ENCODE measurements at places on chromosomes 13 and 19.

GRCh38 chr13:80250213-80250810 lies 90.6 kb downstream of the SPRY2 start:
- peak; percentile 11 for DNase-seq

DNA sequence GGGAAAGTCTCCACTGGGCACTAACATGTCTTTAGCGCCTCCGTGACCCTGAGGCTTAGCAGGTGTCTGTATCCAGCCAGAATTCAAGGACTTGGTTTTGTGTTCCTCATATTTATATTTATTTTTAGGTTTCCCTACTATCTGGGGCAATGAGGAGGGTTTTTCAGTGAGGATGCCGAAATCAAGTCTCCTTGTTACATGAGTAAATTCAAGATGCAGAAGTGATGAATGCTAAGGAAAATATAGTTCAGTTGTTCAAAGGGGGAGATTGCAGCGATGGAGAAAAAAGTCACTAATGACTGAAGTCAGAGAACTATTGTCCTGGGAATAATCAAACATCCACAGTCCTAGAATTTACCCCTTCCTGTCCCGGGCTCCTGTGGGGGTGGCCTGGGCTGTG lies 791 bp upstream of the ADGRE2 start:
- no peak for DNase-seq

DNA sequence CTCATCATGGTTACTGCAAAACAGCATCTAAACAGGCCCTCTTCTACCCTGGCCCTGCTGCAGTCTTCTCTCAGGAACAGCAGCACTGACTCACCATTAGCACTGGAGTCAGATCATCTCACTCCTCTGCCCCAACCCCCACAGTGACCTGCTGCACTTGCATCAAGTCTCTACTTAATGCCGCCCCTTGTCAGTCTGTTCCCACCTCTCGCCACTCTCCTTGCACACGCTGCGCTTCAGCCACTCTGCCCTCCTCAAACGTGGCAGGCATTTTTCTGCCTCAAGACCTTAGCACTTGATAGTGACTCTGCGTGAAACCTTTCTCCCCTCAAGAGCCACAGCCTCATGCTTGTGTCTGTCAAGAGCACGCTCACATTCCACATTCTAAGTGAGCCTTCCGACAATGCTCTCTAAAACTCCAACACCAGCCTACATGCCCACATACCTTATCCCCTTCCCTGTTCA lies 22.1 kb downstream of the MIPEP start:
- DNase-seq: no peak

- no peak for DNase-seq
These were observed 4.7 kb upstream of the MYBPC2 start for GRCh38 chr19:50427997-50428425.

GRCh38 chr19:18475762-18476331 lies 37.9 kb upstream of the ISYNA1 start:
- DNase-seq: peak; percentile 68

- DNase-seq: no peak
These were observed 73.4 kb downstream of the CBY2 start for GRCh38 chr13:45775401-45775963.

GRCh38 chr19:15431396-15432017 lies 12.7 kb upstream of the AKAP8L start:
- DNase-seq: no peak

- no peak for DNase-seq
These were observed 85.4 kb upstream of the TUBA3C start for GRCh38 chr13:19266979-19267378.
